ENCODE measurements at places on chromosomes 4 and X.
A peak's percentile ranks its signal among the peaks of the same experiment; 100 is the strongest.

DNA sequence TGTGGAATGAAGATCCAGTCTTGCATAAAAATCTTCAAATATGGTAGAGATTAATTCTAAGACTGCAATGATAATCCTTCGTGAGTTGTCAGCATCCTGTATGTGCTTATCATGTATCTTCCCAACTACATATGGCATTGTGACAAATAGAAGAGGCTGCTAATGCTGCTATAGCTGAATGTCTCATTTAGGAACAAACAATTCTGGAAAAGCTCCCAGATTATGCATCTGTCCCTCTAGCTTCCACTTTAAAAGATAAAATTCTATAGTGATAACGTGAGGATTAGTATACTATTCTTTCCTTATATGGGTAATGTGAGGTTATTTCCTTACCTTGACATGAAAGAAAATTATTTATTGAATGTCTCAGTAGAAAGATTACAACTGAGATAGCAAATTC, 930.9 kb downstream of the DMD start:
- DNase-seq: no peak

DNA sequence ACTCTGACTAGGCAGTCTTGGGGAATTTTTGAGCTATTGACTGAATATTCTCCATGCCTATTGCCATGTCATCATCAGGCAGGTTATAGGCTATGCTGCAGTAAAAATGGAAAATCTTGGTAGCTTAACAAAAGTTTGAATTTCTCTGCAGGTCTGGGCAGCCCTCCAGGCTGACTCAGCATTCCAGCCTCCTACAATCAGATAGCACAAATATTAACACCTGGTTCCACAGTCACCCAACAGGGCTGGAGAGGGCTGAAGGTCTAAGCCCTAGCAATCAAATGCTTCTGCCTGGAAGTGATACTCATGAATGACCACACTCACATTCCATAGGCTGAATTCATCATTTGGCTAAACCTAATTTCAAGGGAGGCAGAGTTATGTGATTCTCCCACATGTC, 9.6 kb upstream of the PPP3CA start:
- peak; percentile 94 for DNase-seq

DNA sequence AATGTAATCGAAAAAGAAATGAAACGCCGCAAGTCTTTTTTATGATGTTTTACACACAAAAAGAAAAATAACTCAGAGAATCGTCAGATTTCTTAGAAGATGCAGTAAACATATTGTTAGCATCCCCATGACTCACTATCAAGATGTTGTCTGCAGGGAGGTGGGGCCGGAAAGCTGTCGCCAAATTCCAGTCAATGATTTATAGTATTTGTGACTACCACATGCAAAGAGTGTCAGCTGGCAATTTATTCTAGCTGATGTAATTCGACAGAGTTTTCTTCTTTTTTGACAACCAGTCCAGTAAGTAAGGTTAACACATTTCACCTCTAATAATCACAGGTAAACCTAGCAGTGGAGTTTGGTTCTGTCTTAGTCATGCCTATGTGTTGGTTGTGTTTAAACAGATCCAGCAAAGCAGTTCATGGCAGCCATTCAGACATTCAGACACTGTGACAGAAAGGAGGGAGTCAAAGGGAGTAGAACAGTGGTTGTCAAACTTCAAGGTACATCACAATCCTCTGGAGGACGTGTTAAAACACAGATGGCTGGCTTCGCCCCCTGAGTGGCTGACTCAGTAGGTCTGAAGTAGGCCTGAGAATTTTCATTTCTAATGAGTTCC, 19.8 kb upstream of the PPP1R2C start:
- DNase-seq: no peak

GRCh38 chrX:9071031-9071650, 37.2 kb upstream of the FAM9B start:
- no peak for DNase-seq

GRCh38 chrX:108399418-108400165, 38.6 kb downstream of the COL4A6 start:
- DNase-seq: no peak

- DNase-seq: no peak
These were observed 6.8 kb upstream of the MOB1B start for GRCh38 chr4:70895405-70895804.

DNA sequence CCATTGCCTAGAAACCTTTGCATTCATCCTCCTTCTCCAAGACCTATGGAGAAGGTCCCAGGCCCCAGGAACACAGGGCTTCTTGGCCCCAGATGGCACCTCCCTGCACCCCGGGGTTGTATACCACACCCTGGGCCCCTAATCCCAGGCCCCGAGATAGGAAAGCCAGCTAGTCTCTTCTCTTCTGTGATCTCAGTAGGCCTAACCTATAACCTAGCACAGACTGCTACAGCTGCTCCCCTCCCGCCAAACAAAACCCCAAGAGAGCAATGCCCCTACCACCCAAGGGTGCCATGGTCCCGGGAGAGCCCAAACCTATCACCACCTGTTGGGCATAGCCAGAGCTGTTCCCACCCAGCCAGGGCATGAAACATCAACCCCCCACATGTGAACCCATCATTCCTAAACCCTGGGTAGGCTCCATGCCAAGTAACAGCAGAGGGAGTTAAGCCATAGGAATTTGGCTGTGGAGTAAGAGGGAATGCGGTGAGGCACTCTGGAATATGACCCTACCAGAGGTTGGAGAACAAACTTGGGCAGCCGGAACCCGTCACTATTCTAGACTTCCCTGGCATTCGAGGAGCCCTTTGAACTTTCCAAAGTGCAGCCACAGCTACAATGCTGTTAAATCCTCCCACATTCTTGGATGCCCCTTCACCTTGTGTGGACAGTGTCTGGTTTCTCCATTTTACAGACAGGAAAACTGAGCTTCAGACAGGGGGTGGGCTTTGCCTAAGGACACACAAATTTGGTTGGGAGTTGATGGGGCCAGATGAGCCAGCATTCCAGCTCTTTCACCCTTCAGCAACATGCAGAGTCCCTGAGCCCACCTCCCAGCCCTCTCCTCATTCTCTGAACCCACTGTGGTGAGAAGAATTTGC, 10.9 kb upstream of the SASH3 start:
- no peak for DNase-seq

GRCh38 chr4:152896811-152897210, 39.3 kb upstream of the FHDC1 start:
- DNase-seq: peak; percentile 18

DNA sequence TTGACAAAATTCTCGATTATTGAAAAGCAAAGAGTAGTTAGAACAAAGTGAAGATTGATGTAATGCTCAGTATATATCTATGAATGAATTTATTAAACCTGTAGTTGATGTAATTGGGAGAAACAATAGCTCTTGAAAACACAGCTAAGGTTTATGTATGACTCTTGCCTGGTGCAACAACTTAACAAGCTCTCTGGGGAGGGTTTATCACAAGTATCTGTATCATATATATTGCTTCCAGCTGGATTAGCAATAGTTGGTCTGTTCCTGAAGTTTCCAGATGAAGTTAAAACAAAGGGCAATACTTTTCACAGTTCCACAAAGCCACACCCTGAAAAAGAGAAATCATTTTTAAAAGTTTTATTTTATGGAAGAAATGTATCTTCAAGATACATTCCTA, 91.4 kb downstream of the ARSJ start:
- DNase-seq: no peak

GRCh38 chr4:35697210-35697736, 547.0 kb downstream of the ARAP2 start:
- no peak for DNase-seq

- no peak for DNase-seq
These were observed 76.3 kb upstream of the ARHGAP36 start for GRCh38 chrX:130981836-130982235.

DNA sequence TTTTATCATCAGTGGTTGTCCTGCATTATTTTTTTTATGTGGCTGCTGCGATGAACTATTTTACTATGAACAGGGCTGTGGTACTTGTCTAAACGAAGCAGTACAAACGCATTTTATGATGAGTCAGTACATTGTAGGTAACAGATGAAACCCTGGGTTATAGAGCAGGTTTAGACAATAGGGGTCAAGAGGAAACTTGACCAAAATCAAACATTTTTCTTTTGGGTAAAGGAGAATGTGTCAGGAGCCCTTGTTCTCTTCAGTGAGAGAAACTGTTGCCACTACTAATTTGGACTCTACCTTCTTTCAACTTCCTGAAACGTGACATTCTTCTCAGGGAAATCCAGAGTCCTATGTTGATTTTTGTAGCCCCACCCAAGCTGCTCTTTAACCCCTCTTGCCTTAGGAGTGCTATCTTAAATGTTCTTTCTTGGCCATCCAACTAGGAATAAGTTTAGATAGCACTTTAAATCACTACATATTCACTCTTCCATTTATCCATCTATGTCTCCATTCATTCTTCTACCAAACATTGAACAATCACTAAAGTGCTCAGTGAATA, 415.8 kb upstream of the NR3C2 start:
- DNase-seq: no peak

GRCh38 chrX:110294087-110294486, 23.8 kb downstream of the AMMECR1 start:
- no peak for DNase-seq

DNA sequence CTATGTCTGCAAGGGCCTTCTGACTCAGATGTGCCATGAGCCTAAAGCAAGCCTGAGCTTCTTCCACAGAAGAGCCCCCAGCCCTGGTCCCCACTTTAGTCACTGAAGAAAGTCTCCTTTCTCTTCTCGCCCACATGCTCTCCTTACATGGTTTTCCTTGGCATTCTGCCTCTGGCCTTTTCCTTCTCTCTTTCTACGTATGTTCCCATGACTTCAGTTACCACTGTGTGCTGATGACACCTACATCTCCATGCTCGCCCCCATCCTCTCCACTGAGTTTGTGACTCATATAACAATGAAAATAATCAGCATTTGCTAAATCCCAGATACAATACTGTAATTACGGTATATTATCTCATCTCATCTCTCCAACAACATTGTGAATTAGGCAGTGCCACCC, 149.3 kb downstream of the AMMECR1 start:
- DNase-seq: no peak

DNA sequence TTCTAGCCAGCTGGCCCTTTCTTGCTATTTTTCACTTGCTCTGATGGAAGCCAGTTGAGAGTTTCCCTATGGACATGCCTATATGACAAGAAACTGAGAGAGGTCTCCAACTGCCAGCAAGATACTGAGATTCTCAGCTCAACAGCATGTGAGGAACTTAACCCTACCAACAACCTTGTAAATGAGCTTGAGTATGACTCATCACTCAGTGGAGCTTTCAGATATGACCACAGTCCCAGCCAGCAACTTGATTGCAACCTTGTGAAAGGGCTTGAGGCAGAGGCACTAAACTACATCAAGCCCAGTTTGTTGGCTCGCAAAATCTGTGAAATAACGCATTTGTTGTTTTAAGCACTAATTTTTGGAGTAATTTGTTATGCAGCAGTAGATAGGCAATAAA, 175.8 kb downstream of the COMMD8 start:
- DNase-seq: peak; percentile 34

DNA sequence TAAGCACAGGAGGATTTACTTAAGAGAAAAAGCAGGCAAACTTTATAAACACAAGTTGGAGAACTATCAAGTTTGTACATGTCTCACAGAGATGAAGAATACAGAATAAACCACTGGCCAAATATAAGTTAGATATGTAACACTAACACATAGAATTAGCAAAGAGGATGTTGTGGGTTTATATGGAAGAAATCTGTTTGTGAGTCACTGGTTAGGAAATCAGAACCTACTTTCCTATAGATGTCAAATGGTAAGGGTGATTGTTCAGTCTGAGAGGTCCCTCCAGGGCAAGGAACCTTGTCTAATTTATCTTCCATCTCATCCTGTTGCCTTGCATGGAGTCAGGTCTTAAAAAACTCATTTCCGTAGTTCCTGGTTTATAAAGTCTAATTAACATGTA, 14.8 kb upstream of the ART3 start:
- no peak for DNase-seq

Data from AG04450 (cell line).